ENCODE measurements at places on chromosomes 4 and X. TPM values are rescaled to one million over a fixed set of nuclear protein-coding genes. Genes with fewer than 3 reads are reported as not detected.

DCAF12L2 gene
- total RNA-seq, result not detected

CDKL2 gene
- total RNA-seq, result 1.1 TPM

C4orf51 gene
- not detected for total RNA-seq

MAGEA12 gene
- not detected for total RNA-seq
